ENCODE measurements at places on chromosomes 12 and 14. TPM values are rescaled to one million over a fixed set of nuclear protein-coding genes. Genes with fewer than 3 reads are reported as not detected.
A peak's percentile ranks its signal among the peaks of the same experiment; 100 is the strongest.

- no peak overlapping the region for H3K27ac ChIP-seq
- no peaks in the 10 kb centered on the region for H3K36me3 ChIP-seq
- DNase-seq = no peak
- H3K4me3 ChIP-seq = no peak overlapping the region
Observed at GRCh38 chr12:40953076-40953475, 235.0 kb upstream of the PDZRN4 start.

DNA sequence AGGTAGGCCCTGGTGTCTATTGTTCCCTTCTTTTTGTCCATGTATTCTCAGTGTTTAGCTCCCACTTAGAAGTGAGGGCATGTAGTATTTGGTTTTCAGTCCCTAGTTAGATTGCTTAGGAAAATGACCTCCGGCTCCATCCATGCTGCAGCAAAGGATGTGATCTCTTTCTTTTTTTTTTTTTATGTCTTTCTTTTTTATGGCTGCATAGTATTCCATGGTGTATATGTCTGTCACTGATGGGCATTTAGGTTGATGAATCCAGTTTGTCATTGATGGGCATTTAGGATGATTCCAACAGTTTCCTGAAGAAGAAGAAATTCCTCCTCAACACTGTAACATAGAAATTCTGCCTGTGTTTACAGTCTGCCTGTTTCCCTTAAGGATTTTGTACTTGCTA, 231.1 kb downstream of the CCDC91 start:
- DNase-seq = no peak
- H3K27ac ChIP-seq = no peak overlapping the region
- H3K36me3 ChIP-seq = peaks cover 3% of the 10 kb centered on the region

SLC25A21 gene
- not detected for total RNA-seq

NCOR2 gene
- 107 TPM for total RNA-seq

GRCh38 chr12:85484387-85484786, 204.4 kb downstream of the ALX1 start:
- DNase-seq = no peak
- no peaks in the 10 kb centered on the region for H3K36me3 ChIP-seq
- no peak overlapping the region for H3K27ac ChIP-seq
- no peaks in the 10 kb centered on the region for H3K4me1 ChIP-seq

DNA sequence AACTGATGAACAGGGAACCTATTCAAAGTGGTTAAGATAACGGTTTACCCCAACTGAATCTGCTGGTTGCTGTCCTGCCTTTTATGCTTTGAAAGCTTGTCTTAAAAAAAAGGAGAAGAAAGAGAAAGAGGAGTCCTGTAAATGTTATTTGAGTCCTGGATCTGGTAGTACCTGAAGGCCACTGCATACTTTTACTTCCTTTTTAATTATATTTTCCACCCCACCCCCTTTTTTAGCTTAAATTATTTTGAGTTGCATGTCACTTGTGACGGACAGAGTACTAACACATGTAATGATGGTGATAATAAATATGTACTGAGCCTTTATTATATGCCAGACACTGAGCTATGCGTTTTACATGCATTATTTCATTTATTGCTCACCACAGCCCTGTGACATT, 2.5 kb upstream of the AMIGO2 start:
- H3K4me1 ChIP-seq = peaks cover 61% of the 10 kb centered on the region
- peak overlapping the region; percentile 23 for H3K4me3 ChIP-seq
- no peak for DNase-seq
- H3K27me3 ChIP-seq = no peaks in the 10 kb centered on the region
- peaks cover 8% of the 10 kb centered on the region for H3K36me3 ChIP-seq
- peak overlapping the region; percentile 92 for H3K27ac ChIP-seq

GPRC5A gene
- total RNA-seq = not detected

AICDA gene
- total RNA-seq = not detected

CLBA1 gene
- total RNA-seq = 1.2 TPM

DNA sequence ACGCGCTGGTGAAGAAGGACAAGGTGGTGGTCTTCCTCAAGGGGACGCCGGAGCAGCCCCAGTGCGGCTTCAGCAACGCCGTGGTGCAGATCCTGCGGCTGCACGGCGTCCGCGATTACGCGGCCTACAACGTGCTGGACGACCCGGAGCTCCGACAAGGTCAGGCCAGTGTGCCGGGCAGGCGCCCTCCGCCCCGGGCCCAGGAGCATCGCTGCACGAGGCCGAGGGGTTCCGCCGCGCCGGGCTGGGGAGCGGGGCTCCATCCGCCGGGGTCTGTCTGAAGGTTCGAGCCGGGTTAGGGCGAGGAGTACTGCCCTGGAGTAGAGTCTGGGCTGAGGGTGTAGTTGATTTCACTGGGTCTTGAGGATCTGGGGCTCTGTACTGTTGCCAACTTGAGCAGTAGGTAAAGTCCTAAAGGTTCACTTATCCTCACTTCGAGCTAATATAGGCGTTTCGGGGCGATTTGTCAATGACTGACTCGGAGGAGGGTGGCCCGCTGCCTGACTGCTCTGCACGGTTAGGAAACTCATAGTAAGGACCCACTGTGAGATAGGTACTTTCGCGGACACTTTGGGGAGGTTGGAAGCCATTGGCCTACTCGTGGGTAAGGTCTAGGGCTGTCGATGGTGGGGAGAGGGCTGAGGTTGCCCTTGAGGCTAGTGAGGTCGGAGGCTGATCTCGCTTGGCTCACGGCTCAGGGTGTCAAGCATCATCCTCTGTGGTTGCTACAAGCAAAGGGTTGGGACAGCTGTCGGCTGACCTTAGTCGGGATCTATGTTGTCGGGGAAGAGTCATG, 574 bp downstream of the GLRX5 start:
- peak overlapping the region; percentile 96 for H3K4me3 ChIP-seq
- peaks cover 41% of the 10 kb centered on the region for H3K4me1 ChIP-seq
- no peak for DNase-seq
- peak overlapping the region; percentile 93 for H3K27ac ChIP-seq

TSPAN9 gene
- total RNA-seq = 0.60 TPM

- no peaks in the 10 kb centered on the region for H3K36me3 ChIP-seq
- H3K27ac ChIP-seq = no peak overlapping the region
- H3K27me3 ChIP-seq = no peaks in the 10 kb centered on the region
- no peaks in the 10 kb centered on the region for H3K4me1 ChIP-seq
- no peak for DNase-seq
Observed at GRCh38 chr12:23887055-23887835, 62.2 kb downstream of the SOX5 start.

PTPRR gene
- total RNA-seq = not detected

DNA sequence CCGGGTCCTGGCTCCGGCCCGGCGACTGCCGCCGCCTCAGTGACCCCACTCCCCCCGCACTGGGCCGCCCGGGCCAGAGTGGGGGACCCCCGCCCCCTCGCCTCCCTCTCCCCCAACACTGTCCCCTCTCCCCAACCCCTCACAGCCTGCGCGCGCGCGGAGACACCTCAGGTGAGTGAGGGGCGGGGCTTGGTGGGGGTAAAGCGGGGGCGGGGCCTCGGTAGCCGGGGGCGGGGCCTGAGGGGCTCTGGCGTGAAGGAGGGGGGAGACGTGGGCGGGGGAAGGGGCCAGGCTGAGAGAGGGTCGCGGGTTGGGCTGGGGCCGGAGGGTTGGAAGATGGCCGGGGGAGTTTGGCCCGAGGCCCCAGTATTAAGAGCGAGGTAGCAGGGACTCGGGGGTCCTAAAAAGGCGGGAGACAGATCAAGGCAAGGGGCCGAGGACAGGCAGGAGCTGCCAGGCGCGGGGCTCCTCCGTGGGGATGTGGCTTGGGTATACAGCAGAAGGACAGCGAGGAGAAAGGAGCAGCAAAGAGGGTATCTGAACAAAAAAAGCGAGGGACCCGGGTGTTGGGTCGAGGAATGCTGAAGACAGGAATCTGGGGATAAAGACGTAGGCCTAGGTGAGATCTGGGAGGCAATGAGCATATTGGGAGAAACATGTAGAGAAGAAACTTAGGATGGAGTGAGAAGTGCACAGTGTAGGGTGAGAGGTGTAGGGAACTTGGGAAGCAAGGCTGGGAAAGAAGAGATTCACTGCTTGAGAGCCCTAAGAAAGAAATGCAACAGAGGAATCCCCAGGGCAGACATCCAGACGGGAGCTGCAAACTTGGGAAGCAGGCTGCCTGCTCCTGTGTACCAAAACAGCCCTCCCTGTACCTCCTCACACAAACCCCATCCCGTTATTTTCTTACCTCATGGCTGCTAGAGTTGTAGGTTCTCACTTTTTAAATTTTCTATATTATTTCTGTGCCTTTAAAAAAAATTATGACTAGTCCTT, 10.8 kb downstream of the SUOX start:
- H3K36me3 ChIP-seq = peaks cover 11% of the 10 kb centered on the region
- H3K4me3 ChIP-seq = peak overlapping the region; percentile 86
- peaks cover 22% of the 10 kb centered on the region for H3K4me1 ChIP-seq
- H3K27me3 ChIP-seq = no peaks in the 10 kb centered on the region

GRCh38 chr12:71556875-71557274, 106.8 kb downstream of the ZFC3H1 start:
- H3K4me1 ChIP-seq = no peaks in the 10 kb centered on the region
- no peak overlapping the region for H3K27ac ChIP-seq
- H3K36me3 ChIP-seq = no peaks in the 10 kb centered on the region
- no peak for DNase-seq

DNA sequence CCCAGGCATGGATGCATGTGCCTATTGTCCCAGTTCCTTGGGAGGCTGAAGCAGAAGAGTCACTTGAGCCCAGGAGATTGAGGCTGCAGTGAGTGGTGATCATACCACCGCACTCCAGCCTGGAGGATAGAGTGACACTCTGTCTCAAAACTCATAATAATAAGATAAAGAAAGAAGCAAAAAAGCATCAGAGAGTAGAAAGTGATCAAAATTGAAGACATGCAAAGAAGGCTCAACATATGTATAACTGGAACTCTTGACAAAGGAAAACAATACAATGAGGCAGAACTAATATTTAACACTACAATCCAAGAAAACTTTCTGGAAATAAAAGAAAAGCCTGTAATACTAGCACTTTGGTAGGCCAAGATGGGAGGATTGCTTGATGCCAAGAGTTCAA, 48.3 kb upstream of the COCH start:
- H3K4me1 ChIP-seq = no peaks in the 10 kb centered on the region
- peaks cover 6% of the 10 kb centered on the region for H3K27me3 ChIP-seq
- DNase-seq = no peak
- no peak overlapping the region for H3K27ac ChIP-seq
- no peak overlapping the region for H3K4me3 ChIP-seq
- no peaks in the 10 kb centered on the region for H3K36me3 ChIP-seq

GRCh38 chr12:114817571-114818425, 133.8 kb upstream of the TBX3 start:
- H3K36me3 ChIP-seq = no peaks in the 10 kb centered on the region
- no peak overlapping the region for H3K4me3 ChIP-seq
- H3K27ac ChIP-seq = no peak overlapping the region
- H3K27me3 ChIP-seq = peaks cover 5% of the 10 kb centered on the region
- DNase-seq = no peak
- no peaks in the 10 kb centered on the region for H3K4me1 ChIP-seq

GRCh38 chr12:27733052-27733656, 22.5 kb downstream of the MRPS35 start:
- H3K27me3 ChIP-seq = no peaks in the 10 kb centered on the region
- no peak overlapping the region for H3K4me3 ChIP-seq
- DNase-seq = no peak
- H3K27ac ChIP-seq = no peak overlapping the region
- no peaks in the 10 kb centered on the region for H3K4me1 ChIP-seq
- H3K36me3 ChIP-seq = peaks cover 9% of the 10 kb centered on the region

- peak overlapping the region; percentile 86 for H3K27ac ChIP-seq
- peak; percentile 72 for DNase-seq
- H3K4me3 ChIP-seq = peak overlapping the region; percentile 57
- no peaks in the 10 kb centered on the region for H3K27me3 ChIP-seq
- H3K36me3 ChIP-seq = no peaks in the 10 kb centered on the region
- H3K4me1 ChIP-seq = peaks cover 16% of the 10 kb centered on the region
Observed at GRCh38 chr12:127559349-127560040, 707.5 kb upstream of the TMEM132C start.

BTG1 gene
- 255 TPM for total RNA-seq

KRT3 gene
- not detected for total RNA-seq

COL2A1 gene
- not detected for total RNA-seq

METTL1 gene
- total RNA-seq = 13.9 TPM

GRCh38 chr12:64714551-64714968, 44.6 kb downstream of the GNS start:
- no peak for DNase-seq
- peaks cover 21% of the 10 kb centered on the region for H3K4me1 ChIP-seq
- no peak overlapping the region for H3K4me3 ChIP-seq
- peak overlapping the region; percentile 49 for H3K27ac ChIP-seq
- H3K27me3 ChIP-seq = no peaks in the 10 kb centered on the region
- H3K36me3 ChIP-seq = peaks cover 57% of the 10 kb centered on the region

DPPA3 gene
- not detected for total RNA-seq

DNA sequence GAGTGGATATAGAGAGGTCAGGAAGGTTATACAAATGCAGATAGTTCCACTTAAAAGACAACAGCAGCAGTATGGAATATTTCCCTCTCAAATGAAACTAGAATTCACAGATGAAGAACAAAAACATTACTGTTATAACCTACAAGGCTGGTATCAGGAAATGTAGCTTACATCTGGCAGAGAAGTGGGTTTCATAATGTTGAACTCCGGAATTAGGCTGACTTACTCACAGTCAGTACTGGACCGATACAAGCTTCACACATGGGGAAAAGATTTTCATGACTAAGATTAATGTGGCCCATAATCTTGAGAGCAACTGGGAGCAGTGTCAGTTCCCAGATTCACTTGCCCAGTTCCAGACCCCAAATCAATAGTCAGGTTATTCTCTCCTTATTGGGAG, 353.9 kb downstream of the DUSP6 start:
- H3K27me3 ChIP-seq = peaks cover 24% of the 10 kb centered on the region
- H3K36me3 ChIP-seq = no peaks in the 10 kb centered on the region
- no peak overlapping the region for H3K27ac ChIP-seq
- no peaks in the 10 kb centered on the region for H3K4me1 ChIP-seq

TMEM233 gene
- not detected for total RNA-seq

GRCh38 chr14:51576117-51576430, 75.6 kb upstream of the FRMD6 start:
- H3K4me1 ChIP-seq = peaks cover 12% of the 10 kb centered on the region
- H3K4me3 ChIP-seq = no peak overlapping the region
- peaks cover 46% of the 10 kb centered on the region for H3K27me3 ChIP-seq
- H3K27ac ChIP-seq = no peak overlapping the region
- no peak for DNase-seq

BIN2 gene
- total RNA-seq = 164 TPM

DNA sequence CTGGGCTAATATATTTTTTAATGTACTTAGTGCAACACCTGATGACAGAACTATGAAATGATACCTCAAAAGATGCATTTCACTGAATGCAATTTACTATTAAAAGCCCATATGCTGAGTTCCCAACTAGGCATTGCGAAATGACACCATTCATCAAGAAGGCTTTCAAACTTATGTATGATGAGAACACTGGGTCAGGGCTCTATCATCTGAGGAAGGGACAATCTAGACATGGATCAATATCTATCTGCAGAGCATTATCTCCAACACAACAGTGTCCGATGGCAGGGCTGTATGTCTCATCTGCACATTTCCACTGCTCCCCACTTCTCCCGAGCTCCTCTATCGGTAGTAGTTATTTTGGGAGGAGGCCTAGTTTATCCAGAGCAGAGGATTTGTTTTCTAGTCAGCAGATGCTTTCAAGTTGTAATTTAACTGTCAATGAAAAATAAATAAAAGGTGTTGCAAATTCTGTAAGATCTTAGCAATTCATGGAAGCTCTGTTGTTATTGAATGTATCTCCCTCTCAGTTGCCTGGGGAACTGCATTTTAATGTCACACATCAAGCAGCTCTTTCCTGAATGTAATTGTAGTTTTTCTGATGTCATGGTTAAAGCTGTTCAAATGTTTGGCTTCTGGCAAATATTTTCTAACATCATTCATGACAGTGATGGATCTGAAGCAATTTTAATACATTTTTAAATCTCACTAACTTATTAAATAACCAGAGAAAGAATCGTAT, 7.4 kb upstream of the GCH1 start:
- peaks cover 2% of the 10 kb centered on the region for H3K27me3 ChIP-seq
- H3K4me3 ChIP-seq = no peak overlapping the region
- no peak overlapping the region for H3K27ac ChIP-seq
- DNase-seq = no peak
